ENCODE measurements at places on chromosomes 12 and 14.

DNA sequence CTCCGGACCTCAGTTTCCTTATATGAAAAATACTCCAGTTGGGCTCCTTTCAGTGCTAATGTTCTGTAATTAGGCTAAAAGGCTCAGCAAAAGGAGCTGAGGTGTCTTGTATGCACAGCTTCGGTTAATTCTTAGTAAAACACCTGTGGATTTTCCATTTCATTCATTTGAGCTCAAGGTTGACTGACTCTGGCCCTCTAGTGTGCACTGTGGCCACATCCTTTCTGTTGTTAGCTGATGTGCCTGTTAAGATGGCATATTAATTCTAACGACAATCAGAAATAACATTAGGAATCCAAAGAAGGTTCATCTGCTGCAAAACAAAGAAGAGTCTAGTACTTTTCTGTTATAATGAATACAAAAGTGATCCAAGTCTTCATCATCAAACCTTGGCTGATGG, 45.6 kb downstream of the UNC79 start:
- DNase-seq: no peak

- DNase-seq: no peak
Measured at GRCh38 chr14:92441751-92442504, 71.7 kb upstream of the RIN3 start.

- DNase-seq: no peak
Measured at GRCh38 chr14:68418174-68419118, 374.4 kb downstream of the ZFP36L1 start.

GRCh38 chr12:92556141-92556540, 146.6 kb upstream of the PLEKHG7 start:
- no peak for DNase-seq

GRCh38 chr14:95220663-95221231, 63.4 kb upstream of the DICER1 start:
- no peak for DNase-seq

DNA sequence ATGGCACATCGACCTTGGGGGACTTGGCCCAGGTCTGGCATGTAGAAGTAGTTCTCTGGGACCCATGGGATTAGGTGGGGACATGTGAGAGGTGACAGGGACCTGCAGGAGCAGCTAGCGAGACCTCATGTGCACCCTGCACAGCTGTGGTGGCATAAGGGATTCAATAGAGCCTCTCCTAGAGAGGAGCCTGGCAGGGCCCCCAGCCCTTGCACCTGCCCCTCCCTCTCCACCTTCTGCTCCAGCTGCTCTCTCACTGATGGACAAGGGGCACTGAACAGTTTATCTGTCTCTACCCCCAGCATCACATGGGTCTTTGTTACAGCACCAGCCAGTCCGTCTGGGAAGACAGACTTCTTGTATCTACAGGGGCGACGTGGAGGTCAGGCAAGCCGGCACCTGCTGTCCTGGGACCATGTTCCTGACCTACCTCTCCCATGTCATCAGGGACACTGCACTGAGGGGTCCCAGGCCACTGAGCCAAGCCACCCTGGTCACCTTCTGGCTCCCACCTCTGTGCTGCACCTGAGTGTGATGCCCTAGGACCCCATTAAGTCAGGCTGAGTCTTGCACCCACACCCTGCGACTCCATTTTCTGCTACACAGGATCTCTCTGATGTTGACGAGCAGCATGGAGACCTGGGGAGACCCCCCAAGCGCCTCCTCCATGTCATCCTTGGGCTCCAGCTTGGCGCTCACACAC, 32.6 kb downstream of the DDX11 start:
- DNase-seq: no peak

- DNase-seq: no peak
Measured at GRCh38 chr12:8780389-8780788, 42.0 kb upstream of the A2ML1 start.

- DNase-seq: no peak
Measured at GRCh38 chr14:32054536-32054935, 22.6 kb upstream of the ARHGAP5 start.

DNA sequence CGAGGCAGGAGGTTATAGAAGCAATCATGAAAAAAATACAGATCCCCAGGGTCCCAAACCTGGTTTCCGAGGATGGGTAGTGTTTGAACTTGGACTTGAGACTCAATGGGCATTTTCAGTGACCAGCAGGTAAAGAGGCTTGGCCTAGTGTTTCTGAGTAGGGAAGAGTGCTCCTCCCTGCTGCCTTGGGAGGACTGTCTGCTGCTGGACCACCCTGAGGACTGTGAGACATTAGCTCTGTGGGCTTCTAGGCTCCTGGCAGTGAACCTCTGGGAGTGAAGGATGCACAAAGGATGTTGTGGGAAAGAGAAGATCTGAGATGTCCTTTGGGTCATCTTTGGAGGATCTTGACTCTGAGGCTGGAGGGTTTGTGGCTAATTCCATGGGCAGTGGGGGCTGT, 30.5 kb downstream of the ANKRD9 start:
- DNase-seq: no peak

GRCh38 chr14:74963705-74964271, 8.4 kb upstream of the PGF start:
- no peak for DNase-seq

DNA sequence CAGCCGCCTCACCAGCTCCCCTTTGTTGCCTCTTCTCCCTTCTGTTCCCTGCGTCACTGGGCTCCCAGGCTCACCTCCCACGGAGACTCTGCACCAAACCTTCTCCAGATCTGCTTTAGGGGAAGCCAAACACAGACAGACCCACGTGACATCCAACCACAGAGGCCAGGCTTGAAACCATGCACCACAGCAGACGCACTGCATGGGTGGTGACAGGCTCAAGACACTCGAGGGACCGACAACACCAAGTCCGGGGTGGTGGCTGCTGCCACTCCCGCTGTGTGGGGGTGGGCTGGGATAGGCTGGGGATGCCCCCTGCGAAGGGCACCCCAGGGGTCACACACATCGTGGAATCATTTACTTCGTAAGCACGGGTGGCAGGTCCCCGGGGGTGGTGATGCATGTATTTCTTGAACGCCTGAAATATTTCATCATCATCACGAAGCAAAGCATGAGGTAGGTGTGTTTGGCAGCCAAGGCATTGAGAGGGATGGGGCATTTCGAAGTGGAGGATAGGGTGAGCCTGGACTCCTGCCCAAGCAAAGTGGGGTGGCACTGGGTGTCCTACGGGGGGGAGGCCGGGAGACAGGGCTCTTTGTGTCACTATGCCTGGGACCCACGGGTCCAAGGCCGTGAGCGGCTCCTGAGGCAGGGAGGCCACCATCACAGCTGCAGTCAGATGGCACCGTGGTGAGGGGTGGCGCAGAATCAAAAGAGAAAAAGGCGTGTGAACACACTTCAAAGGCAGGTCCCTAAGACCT, 66.8 kb upstream of the RFLNA start:
- no peak for DNase-seq

DNA sequence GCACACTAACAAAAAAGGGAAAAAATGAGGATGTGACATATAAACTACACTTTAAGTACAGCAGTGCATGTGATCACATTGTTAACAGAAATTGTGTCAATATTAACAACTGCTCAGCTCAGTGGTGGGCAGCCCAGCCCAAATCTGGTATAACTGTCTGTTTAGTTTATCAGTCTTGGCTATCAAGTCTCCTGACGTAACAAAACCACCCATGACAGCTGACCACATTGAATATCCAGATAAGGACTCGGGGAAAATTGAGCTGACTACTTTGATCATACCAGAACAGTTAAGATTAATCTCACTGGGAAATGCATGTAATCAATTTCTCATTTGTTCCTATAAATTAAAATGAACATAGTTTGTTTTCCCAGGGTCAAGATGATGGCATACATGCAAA, 396.6 kb downstream of the SNAPC1 start:
- no peak for DNase-seq

DNA sequence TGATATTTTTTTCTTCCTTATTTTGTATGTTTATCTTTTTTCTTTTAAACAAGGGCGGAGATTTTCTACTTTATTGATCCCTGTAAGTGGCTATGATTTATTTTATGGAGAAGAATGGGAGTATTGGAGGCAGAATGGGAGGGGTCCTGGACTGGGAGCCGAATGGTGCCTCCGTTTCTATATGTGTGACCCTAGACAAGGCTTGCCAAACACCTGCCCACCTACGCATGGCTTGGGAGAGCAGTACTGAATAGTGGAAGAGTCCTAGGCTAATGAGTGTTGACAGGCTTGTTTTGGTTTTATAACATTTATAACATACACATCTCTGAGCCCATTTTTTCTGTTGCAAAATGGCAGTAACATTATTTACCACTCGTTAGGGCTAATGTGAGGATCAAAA, 29.0 kb downstream of the STK38L start:
- DNase-seq: no peak

- DNase-seq: no peak
Measured at GRCh38 chr12:21697904-21698630, 40.4 kb upstream of the LDHB start.

- no peak for DNase-seq
Measured at GRCh38 chr12:105474672-105475071, 144.2 kb downstream of the C12orf75 start.

DNA sequence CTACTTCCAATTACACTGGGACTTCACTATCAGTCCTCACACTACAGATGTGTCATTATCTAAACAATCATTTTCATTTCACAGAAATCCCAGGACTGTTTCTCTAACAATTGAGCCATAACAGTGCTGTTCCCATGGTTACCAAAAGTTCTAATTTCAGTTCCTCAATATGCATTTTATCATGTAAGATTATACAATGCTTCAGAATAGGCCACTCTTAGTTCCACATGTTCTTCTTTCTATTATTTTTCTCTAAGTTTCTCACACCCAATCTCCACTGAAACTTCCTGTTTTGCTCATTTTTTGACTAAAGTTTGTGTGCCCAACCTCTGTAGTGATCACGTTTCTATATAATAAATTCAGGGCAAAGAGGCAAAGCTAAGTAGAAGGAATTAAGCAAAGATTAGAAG, 185.8 kb downstream of the DUSP6 start:
- DNase-seq: no peak

- no peak for DNase-seq
Measured at GRCh38 chr14:69763761-69764510, 3.0 kb upstream of the SRSF5 start.

GRCh38 chr14:99781853-99782610, 11.2 kb upstream of the EML1 start:
- DNase-seq: no peak

DNA sequence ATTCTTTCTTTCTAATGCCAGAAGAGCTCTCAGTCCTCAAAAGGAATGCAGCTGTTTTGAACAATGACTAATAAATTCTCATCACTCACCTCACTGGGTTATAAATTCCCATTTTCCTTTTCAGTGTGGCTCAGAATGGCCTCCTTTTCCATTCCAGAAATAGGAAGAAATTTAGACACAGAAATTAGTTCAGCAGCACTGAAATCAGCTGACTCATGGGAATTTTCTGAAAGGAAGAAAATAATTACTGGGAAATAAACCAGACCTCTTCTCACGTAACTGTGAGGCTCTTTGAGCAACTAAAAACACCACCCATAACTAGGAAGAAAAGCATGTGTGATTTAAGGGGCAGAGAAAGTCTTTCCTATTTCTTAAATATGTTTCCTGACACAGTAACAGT, 23.8 kb downstream of the CD163 start:
- DNase-seq: no peak

- no peak for DNase-seq
Measured at GRCh38 chr14:91387169-91387835, 30.3 kb downstream of the CCDC88C start.

DNA sequence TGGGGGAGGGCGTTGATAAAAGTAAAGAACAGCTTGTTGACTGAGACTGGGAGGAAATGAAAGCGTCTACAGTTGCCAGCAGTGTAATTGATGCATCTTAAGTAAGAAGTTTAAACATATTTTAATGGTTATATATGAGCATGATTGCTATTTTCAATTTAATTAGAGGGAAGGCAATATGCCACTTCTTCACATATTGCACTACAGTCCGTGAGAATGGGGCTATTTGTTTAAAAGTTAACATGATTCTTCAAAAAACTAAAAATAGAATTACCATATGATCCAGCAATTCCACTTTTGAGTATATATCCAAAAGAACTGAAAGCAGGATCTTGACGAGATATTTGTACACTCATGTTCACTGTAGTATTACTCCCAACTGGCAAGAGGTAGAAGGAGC, 38.3 kb upstream of the PPP2R5E start:
- DNase-seq: no peak

DNA sequence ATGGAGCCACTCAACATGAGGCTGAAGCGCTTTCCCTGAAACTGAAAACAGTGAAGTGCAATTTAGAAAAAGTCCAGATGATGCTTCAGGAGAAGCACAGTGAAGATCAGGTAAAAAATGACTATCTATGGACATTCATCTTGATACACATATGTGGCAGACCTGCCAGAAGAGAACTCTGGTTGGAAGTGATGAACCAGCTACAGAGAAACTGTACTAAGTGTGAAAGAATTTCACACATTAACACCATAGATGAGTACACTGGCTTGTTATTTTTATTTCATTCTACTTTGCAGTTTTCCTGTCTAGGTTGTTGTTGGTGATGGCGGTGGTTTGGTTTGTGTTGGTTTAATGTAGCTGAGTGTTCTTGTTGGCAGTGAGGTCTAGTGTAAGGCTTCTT, 174.7 kb downstream of the ESR2 start:
- DNase-seq: no peak

- no peak for DNase-seq
Measured at GRCh38 chr12:88141425-88141773, 489 bp downstream of the CEP290 start.

GRCh38 chr12:44696542-44696941, 179.6 kb downstream of the NELL2 start:
- DNase-seq: no peak

GRCh38 chr14:104795781-104796686, 486 bp upstream of the AKT1 start:
- DNase-seq: no peak

- no peak for DNase-seq
Measured at GRCh38 chr12:70643939-70644338, 6.7 kb upstream of the PTPRB start.

DNA sequence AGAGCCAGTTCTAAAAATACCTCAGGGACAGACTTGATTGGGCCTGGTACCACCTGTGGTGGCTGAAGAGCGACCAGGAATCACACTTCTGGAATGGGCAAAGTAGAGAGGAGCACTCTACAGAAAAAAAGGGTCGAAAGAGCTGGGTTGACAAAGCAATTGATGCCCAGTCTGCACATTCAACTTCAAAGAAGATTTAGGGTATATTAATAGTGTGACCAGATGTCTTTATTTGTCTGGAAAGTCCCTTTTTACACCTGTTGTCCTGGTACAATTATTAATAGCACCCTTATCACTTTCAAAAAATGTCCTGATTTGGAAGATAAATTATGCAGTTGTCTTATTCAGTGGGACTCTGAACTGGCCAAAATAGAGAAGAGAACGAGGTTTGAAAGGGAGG, 137.5 kb downstream of the DYRK2 start:
- no peak for DNase-seq

DNA sequence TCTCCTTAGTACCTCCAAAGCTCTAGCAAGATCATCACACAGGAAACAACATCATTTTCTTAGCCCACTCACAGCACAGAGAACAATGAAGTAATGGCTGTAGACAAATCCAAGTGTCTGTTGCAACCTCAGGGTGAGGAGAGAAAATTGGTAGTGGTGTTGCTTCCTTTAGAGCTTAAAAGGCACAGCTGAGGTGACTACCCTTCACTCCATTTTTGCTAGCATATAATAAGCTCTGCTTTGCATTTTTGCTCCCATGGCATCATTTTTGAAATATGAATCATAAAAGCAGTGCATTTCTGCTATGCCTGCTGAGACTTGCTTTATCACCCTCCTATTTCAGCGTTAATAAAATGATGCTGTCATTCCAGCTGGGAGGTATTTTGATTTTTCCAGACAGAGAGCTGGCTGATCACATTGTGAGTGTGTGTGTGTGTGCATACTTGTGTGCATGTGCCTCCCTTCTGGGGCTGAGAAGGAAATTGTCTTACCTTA, 18.5 kb upstream of the PCNX1 start:
- no peak for DNase-seq

All from BJ (cell line).